ENCODE measurements at places on chromosomes 12 and 14.
A peak's percentile ranks its signal among the peaks of the same experiment; 100 is the strongest.

- no peak for DNase-seq
Measured at GRCh38 chr12:116026768-116027550, 250.5 kb downstream of the MED13L start.

DNA sequence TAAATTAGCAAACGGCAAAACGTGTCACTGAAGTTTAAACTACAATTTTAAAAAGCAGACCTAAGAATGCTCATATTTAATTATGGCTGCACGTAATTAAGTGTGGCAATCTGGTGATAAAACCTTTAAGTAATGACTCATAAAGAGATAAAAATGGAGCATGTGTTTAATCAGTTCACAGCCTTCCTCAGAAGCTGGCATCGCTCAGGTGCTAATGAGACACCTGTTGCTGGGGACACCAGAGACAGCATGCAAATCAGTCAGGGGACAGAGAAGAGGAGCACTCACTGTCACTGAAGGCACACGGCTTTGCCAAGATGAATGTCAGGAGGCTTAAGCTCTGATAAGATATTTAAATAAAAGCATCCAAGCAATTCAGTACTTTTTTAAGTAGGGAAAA is 840.3 kb downstream of the GALC start:
- peak; percentile 42 for DNase-seq

- no peak for DNase-seq
Measured at GRCh38 chr12:53507603-53507885, 260 bp upstream of the NPFF start.

DNA sequence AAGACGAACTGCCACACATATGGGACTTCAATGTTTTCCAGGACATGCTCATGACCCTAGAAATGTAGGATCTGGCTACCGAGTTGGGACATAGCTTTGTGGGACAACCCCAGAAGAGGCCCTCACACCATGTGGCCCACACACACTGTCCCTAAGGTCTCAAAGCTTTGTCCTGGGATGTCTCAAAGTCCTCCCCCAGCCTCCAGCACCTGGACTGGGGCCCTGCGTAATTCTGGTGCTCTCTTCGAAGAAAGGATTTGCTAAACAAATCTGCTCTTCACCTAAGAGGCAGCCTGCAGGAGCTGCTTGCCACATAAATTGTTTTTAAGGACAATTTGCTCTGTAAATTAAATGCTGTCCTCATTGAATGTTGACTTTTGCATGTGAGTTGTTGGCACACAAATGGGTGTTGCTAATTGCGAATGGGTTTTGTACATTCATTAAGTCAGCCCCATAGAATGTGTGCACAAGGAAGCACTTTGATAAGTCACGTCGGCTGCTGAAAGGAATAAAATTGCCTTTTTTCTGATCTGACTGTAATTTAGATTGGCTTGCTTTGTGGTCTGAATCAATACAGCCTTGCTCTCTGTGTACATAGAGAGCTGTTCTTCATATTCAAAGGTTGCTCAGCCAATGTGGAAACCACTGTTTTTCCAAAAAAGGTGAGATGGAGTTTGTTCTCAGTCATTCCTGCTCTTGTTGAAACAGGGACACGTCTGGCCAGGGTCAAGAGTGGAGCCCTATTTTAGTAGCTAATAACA is 161.6 kb upstream of the PWP1 start:
- DNase-seq = peak; percentile 45

DNA sequence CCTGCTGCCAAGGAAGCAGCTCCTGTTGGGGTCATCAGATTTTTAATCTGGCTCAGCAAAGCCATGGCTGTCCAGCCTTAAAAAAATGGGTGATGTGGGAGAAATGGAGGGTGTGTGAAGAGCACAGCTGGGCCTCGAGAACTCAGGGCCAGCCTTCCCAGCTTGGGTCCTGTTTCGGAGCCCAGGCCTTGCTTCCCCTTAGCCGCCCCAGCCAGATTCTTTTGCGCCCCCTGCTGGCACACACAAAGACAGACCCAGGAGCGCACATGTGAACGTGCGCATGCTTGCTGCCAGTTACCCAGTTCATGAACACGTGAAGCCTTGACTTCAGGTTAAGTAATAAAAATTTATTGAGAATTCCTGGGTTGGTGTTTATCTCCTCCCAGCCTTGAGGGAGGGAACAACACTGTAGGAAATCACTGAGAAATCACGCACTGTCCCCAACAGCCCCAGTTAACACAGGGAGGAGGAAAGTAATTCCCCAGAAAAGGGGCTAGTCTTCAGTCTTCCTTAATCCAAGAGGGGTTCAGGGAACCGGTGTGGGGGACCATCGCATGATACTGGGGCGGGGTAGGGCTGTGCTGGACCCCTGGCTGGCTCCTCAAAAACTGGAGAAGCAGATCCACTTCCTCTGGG is 5.3 kb downstream of the PHB2 start:
- peak; percentile 65 for DNase-seq

DNA sequence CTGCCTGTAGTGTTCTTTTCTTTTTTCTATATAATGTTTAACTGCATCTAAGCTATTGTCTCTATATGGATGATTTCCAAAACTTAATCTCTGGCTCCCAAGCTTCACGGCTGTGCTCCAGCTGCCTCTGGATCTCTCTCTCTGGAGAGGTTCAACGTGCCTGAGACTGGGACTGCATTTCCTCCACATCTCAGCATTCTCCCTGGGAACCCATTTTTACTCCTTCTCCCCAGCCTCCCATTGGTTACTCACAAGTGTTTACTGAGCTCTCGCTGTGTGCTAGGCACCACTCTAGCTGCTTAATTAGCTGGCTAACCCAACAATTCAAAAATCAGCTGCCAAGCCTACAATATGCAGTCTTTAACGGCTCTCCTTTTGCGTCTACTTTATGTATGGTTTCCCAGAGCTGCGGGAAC is 34.7 kb downstream of the FBXL14 start:
- no peak for DNase-seq

- no peak for DNase-seq
Measured at GRCh38 chr12:77697126-77697525, 133.6 kb upstream of the NAV3 start.

DNA sequence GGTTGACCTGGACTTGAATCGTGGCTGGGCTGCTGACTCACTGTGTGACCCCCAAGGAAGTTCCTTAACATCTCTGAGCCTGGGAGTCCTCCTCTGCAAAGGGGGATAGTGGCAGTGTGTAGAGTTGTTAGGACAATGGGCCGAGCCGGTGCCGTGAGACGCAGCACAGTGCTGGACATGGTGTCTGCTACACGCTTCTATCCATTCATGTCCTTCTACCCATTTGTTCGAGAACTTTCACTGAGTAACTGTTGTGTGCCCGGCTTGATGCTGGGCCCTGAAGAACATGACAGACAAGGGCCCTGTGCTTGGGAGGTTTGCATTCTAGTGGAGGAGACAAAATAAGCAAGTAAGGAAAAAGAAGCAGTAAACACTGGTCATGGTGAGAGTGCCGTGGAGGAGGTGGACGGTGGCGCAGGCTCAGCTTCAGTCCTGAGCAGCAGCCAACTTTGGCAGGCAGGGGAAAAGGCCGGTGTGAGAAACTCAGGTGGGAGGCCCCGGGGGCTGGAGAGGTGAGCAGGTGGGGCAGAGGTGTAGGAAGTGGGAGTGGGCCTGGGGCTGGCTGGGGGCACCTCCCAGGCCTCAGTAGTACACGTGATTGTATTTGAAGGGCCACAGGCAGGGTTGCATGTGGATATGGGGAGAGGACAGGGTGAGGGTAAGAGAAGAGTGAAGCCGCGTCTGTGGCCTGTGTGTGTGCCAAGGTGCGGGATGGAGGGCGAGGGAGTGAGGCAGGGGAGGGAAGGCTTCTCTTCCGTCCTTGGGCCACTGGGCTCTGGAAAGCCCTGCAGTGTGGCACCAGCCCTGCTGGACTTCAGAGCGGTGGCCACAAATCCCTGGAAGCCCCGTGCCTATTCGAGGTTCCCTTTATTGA is 13.8 kb downstream of the VASH1 start:
- DNase-seq = no peak

DNA sequence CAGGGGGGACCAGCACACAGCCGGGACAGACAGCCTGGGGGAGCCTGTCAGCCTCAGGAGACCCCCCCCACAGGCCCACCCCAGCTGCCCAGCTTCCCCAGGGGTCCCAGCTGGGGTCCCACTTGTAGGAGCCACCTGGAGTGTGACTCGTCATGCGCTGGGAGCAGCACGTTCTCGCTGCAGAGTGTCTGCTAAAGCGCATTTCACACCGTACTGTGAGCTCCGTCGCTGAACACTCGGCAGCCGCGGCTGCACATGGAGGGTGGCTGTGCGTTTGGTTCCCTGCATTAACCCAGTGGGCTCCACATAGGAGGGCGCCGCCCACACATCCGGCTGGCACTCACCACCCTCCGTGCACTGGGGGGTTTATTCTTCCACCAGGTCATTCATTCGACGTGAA is 56.7 kb downstream of the FBRSL1 start:
- no peak for DNase-seq

GRCh38 chr12:115455268-115455681 is 771.3 kb upstream of the TBX3 start:
- no peak for DNase-seq

- no peak for DNase-seq
Measured at GRCh38 chr12:108438667-108439066, 76.4 kb upstream of the FICD start.

DNA sequence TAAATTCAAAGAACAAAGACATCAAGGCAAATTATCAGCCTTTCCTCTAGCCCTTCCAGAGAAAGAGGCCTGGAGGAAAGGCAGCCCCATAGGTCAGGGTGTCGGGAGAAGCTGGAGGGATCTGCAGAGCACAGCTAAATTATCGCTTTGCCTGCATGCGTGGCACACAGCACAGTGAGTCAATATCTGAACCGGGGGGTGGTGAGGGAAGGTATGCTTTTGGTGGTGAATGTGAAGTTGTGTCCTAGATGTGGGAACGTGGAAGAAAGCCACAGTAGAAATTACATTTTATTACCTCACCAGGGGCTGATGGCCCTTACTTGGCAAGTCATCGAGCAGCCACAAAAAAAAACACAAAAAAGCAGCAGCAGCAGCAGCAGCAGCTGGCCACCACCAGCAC is 243.2 kb downstream of the EGLN3 start:
- no peak for DNase-seq

- no peak for DNase-seq
Measured at GRCh38 chr12:120261951-120262851, 3.3 kb downstream of the PXN start.

DNA sequence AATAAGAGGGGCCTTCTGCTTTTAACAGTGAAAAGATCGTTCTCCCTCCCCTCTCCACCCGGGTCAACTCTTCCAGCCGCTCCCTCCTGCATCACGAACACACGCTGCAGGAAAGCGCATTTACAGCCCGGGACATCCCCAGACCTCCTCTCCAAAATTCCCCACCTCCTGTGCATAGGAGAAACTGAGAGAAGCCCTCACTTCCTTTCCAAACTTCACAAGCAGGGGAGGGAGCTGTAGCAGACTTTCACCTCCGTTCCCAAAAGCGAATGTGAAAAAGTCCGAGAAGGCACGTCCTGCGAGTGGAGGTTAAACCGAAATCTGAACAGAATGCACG is 513 bp downstream of the BCAT1 start:
- DNase-seq = peak; percentile 52

DNA sequence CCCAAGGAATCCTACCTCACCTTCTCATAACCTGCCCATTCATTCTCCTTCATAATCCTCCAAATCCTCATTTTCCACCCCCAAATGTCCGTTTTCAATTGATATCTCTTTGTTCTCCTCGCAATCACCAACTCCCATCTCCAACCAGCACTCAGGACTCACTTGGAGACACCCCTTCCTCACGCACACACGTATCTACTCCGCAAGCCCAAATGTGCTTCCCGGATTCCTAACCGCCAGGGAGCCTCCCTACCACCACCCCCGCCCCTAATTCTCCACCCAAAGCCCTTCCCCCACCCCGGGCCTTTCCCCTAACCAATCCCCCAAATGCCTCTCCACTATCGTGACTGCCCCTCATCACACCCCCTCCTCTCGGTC is 304 bp downstream of the KCTD10 start:
- no peak for DNase-seq

Measured in NCI-H526 treated with DMSO at 0.1 percent for 48 hours (cell line).